Activated CD8-positive, alpha-beta memory T cell treated with anti-CD3 and anti-CD28 coated beads, Interleukin-2, amount 10 ng/mL, durations not matched to agents 7 days and 5 days (primary cell): ENCODE measurements at places on chromosomes 12 and 14. TPM values are rescaled to one million over a fixed set of nuclear protein-coding genes. Genes with fewer than 3 reads are reported as not detected.
A peak's percentile ranks its signal among the peaks of the same experiment; 100 is the strongest.

DNA sequence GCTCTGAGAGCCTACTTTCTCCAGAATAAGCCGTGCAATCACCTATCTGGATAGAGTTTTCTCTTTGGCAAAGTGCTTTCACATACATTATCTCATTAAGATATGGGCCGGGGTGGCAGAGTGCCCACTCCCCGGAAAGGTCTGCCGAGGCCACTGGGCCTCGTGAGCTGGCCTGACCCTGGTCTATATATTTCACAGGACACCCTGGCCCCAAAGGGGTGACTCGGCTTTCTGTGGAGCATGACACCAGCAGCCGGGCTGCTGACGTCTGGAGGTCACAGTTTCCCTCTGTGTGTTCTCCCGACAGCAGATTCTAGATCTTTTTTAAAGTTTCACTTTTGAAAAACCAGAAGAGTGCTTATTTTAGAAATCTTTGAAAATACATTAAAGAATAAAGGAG, 27.9 kb upstream of the ATP2A2 start:
- H3K4me3 ChIP-seq: no peak overlapping the region
- H3K36me3 ChIP-seq: no peaks in the 10 kb centered on the region
- H3K4me1 ChIP-seq: no peaks in the 10 kb centered on the region
- no peak overlapping the region for H3K27ac ChIP-seq
- no peak for DNase-seq

DNA sequence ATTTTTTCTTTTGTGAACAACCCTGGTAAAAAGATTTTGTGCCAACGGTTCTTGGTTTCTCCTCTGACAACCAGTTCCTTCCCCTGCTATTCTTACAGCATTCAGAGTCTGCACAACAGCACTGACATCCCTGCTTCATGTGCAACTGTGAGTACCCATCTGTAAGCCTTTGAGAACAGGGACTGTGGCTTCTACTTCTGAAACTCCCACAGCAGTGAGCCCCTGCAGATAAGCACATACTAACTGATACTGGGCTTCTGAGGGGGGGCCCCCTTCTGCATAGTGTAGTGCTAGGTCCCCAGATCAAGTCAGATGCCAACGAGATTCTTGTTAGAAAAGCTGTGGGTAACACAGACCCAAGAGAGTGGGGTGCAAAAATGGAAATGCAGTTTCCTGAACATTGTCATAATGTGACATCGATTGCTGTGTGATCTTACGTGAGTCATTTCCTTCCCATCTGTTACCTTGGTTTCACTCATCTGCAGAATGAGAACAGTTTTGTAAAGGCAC, 11.1 kb upstream of the NINJ2 start:
- H3K27ac ChIP-seq: peak overlapping the region; percentile 98
- no peaks in the 10 kb centered on the region for H3K27me3 ChIP-seq
- peak; percentile 90 for DNase-seq
- peak overlapping the region; percentile 55 for H3K4me3 ChIP-seq
- H3K4me1 ChIP-seq: peaks cover 74% of the 10 kb centered on the region

Gene KCNMB4
- 0.40 TPM for total RNA-seq

- H3K27me3 ChIP-seq: no peaks in the 10 kb centered on the region
- H3K4me1 ChIP-seq: no peaks in the 10 kb centered on the region
- H3K36me3 ChIP-seq: no peaks in the 10 kb centered on the region
- H3K4me3 ChIP-seq: no peak overlapping the region
These were observed 119.5 kb downstream of the ANO4 start for GRCh38 chr12:100913872-100914592.

DNA sequence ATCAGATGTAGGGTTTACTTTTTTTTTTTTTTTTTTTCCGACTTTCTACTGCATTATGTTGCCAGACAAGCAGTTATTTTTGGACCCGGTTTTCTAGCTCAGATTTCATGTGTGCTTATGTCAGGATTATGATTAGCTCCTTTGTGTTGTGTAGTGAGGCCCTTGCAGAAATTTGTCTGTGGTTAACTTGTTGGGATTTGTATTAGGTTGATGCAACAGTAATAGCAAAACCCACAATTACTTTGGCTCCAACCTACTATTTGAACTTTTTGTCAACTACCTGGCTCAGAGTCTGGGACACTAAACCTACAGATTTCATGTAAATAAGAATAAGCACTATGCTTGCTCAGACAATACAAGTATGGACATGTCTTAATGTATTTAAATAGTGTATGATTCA, 44.1 kb upstream of the KCNJ8 start:
- no peak for DNase-seq
- no peaks in the 10 kb centered on the region for H3K27me3 ChIP-seq
- no peaks in the 10 kb centered on the region for H3K36me3 ChIP-seq
- H3K27ac ChIP-seq: no peak overlapping the region

- no peak overlapping the region for H3K4me3 ChIP-seq
- peaks cover 7% of the 10 kb centered on the region for H3K4me1 ChIP-seq
- H3K27me3 ChIP-seq: peaks cover 13% of the 10 kb centered on the region
- H3K36me3 ChIP-seq: no peaks in the 10 kb centered on the region
- no peak for DNase-seq
- H3K27ac ChIP-seq: no peak overlapping the region
These were observed 61.7 kb upstream of the OVCH1 start for GRCh38 chr12:29559198-29559597.

DNA sequence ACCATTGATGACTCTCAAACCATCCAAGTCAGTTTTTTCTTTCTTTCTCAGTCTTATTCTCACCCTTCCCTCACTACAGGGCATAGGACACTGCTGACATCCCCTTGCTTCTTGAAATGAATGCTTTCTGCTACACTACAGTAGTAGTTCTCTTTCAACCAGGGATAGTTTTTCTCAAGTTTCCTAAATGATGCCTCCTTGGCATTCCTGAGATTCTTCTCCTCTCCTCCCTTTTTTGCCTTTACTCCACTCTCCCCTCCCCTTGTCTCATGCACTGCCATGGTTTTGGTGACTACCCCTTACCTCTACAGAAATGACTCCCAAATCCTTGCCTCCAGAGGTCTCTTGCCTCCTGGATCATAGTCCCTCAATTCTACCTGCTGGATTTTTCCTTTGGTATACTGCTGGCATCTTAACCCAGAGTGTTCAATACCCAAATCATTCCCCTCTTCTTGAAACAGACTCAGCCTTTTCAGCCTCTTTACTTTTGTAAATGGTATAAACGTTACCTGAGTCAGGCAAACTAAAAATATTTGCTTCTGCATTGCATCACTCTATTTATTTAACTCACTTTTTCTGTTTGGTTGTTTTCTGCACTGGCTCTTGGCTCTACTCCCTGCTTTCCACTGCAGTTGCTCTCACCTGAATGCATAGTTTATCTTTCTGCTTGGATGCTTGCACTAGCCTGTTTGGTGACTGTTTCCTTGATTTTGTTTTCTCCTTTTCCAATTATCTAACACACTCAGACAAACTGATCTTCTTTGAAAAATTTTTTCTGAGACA, 211.6 kb upstream of the IGF1 start:
- peaks cover 2% of the 10 kb centered on the region for H3K27me3 ChIP-seq
- no peak overlapping the region for H3K4me3 ChIP-seq
- H3K27ac ChIP-seq: no peak overlapping the region
- DNase-seq: no peak
- no peaks in the 10 kb centered on the region for H3K36me3 ChIP-seq

GRCh38 chr14:94481468-94482131, 5.6 kb upstream of the SERPINA9 start:
- H3K4me3 ChIP-seq: no peak overlapping the region
- no peaks in the 10 kb centered on the region for H3K36me3 ChIP-seq
- no peak for DNase-seq
- H3K27ac ChIP-seq: no peak overlapping the region
- no peaks in the 10 kb centered on the region for H3K27me3 ChIP-seq
- no peaks in the 10 kb centered on the region for H3K4me1 ChIP-seq

Gene SMCO2
- total RNA-seq: 0.89 TPM

DNA sequence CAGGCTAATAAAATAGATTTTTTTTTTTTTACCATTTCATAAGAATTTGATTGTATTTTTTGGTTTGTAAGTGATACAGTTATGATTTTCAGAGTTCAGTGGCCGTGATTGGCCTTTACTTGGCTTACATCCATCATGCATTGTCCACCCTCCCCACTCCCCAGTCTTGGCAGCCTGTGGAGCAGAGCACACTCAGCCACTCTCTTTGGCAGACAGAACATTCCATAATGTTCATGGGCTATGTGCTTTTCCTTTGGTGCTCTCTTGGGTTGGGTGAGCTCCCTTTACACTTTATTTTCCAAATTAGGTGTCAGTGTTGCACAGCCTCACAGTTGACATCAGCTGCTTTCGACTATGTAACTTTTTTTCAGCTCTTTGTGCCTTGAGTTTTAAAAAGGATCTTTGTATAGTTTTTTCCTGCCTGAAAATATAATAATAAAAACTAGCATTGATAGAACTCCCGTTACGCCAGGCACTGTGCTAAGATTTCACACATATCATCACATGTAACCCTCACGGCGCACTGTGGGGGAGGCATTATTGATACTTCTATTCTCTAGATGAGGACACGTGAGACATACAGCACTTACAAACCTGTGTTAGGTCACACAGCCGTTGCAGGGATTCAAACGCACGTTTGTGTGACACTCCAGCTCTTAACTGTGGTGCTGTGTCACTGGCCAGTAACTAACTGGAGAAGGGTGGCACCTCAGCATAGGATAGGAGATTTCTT, 21.5 kb downstream of the SUDS3 start:
- H3K4me3 ChIP-seq: no peak overlapping the region
- no peak overlapping the region for H3K27ac ChIP-seq
- no peak for DNase-seq
- H3K4me1 ChIP-seq: peaks cover 1% of the 10 kb centered on the region
- no peaks in the 10 kb centered on the region for H3K27me3 ChIP-seq

Gene CLEC14A
- not detected for total RNA-seq

DNA sequence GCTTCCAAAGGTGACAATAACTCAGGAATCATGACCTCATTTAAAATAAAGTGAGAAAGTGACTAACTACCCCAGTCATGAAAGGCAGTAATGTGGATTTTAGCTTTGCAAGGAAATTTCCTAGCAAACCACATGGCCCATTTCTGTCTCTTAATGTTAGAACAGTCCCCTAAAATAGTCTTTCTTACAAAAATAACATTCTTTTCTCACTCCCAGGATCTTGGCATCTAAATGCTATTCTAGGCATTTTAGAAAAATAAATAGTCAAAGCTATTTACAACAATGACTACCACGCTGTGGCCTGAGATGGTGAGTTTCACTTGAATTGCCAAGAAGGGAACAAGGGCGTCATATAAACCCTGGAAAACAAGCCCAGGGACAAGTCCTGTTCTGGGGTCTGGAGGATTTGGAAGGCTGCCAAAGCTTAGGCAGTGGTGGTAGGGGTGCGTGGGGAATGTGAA, 101.2 kb upstream of the CCDC175 start:
- no peaks in the 10 kb centered on the region for H3K36me3 ChIP-seq
- no peak overlapping the region for H3K4me3 ChIP-seq
- no peaks in the 10 kb centered on the region for H3K4me1 ChIP-seq
- no peak overlapping the region for H3K27ac ChIP-seq
- no peak for DNase-seq
- peaks cover 4% of the 10 kb centered on the region for H3K27me3 ChIP-seq

Gene BATF
- 81.3 TPM for total RNA-seq

Gene GPR162
- 0.82 TPM for total RNA-seq

DNA sequence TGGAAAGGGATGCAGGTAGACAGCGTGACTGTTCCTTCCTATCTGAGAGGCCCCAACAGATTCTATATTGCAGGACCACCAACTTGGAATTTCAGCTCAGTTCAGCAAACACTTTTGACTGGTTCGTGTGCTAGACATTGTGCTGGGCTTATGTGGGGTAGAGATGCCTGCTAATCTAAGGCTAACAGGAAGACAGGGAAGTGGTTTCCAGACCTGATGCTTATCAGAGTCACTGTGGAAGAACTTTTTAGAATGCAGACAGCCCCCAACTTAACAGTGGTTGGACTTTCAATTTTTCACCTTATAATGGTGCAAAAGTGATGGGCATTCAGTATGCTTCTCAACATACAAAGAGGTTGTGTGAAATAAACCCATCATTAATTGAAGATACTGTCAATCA, 32.2 kb downstream of the NTF3 start:
- no peaks in the 10 kb centered on the region for H3K4me1 ChIP-seq
- no peaks in the 10 kb centered on the region for H3K36me3 ChIP-seq
- no peak for DNase-seq
- H3K4me3 ChIP-seq: no peak overlapping the region

DNA sequence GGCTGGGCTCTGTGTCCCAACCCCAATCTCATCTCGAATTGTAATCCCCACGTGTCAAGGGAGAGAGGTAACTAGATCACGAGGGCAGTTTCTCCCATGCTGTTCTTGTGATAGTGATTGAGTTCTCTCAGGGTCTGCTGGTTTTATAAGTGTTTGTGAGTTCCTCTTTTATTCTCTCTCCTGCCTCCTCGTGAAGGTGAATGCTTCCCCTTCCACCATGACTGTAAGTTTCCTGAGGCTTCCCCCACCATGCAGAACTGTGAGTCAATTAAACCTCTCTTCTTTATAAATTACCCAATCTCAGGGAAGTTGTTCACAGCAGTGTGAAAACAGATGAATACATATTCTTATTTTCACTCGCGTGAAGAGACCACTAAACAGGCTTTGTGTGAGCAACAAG, 148.2 kb downstream of the TMEM30B start:
- no peaks in the 10 kb centered on the region for H3K36me3 ChIP-seq
- H3K27ac ChIP-seq: no peak overlapping the region
- DNase-seq: no peak
- peaks cover 4% of the 10 kb centered on the region for H3K4me1 ChIP-seq

GRCh38 chr12:54725233-54725843, 77.2 kb upstream of the DCD start:
- H3K36me3 ChIP-seq: no peaks in the 10 kb centered on the region
- DNase-seq: no peak
- H3K4me1 ChIP-seq: peaks cover 7% of the 10 kb centered on the region
- peaks cover 21% of the 10 kb centered on the region for H3K27me3 ChIP-seq

DNA sequence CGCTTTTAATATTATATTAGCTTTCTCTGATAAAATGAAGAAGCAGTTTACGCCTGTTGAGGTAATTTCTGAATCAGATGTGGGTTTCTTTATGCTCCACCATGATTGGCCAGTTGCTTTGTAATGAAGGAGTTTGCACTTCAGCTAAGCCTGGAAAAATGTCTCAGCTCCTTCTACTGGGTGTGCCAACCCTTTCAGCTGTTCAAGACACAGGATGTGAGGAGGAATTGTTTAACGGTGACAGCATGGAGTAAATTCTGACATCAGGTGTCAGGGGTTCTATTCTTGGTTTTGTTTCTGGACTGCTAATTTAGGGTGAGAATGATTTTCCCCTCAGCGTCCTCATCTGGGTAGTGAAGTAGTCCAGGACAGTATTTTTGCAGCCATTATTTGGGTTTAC, 43.5 kb downstream of the FLRT2 start:
- H3K4me1 ChIP-seq: no peaks in the 10 kb centered on the region
- H3K36me3 ChIP-seq: no peaks in the 10 kb centered on the region
- DNase-seq: no peak
- no peaks in the 10 kb centered on the region for H3K27me3 ChIP-seq
- no peak overlapping the region for H3K4me3 ChIP-seq

DNA sequence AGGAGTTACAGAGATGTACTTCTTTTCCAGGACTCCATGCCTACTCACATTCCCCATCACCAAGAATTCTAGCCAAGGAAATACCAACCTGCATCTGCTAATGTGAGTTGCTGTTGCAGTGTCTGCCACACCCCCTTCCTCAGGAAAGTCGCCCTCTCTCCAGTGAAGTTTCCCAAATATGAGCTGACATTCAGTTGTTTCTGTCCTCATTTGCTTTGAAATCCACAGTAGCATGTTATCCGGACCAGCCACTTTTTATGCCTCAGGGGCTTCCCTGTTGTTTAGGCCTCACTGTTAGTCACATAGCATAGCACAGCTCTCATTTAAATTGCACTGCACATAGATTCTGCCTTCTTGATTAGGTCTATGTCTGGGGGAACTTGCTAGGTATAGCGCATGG, 212.4 kb downstream of the EGLN3 start:
- no peak overlapping the region for H3K4me3 ChIP-seq
- H3K27me3 ChIP-seq: no peaks in the 10 kb centered on the region
- DNase-seq: no peak
- H3K4me1 ChIP-seq: no peaks in the 10 kb centered on the region
